ENCODE measurements at places on chromosomes 2 and 18. TPM values are rescaled to one million over a fixed set of nuclear protein-coding genes. Genes with fewer than 3 reads are reported as not detected.

DNA sequence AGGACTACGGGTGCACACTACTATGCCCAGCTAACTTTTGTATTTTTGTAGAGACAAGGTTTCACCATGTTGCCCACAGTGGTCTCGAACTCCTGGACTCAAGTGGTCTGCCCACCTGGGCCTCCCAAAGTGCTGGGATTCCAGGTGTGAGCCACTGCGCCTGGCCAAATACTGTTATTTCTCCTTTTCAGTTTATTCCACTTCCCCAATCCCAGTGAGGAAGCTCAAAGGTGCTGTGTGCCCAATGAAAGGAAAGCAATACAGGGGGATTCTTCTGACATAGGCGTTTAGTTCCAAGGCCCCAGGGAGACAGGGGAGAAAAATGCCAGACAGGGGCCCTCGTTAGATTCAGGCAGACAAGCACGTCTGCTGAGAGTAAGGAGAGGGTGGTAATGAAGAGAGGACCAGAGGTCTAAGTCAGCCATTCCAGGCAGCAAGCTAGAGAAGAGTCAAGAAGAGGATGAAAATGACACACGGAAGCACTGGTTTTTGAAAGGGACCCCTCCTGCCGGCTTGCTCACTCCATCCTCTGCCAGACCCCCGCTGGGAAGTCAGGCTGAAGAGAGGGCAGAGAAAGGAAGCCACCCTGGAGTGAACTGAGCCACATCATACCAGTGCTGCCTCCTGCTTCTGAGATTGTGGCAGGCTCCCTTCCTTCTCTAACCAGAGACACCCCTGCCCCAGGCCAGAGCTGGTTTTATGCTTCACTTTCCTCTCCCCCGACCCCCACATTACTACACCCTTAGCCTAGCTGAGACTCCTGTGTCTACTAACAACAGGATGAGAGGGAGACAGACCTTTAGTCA is 6.7 kb downstream of the INO80C start:
- H3K4me3 ChIP-seq = no peak overlapping the region
- no peak overlapping the region for H3K27ac ChIP-seq
- H3K4me1 ChIP-seq = peaks cover 16% of the 10 kb centered on the region
- no peaks in the 10 kb centered on the region for H3K27me3 ChIP-seq

- no peaks in the 10 kb centered on the region for H3K27me3 ChIP-seq
- no peak overlapping the region for H3K4me3 ChIP-seq
- DNase-seq = no peak
- H3K27ac ChIP-seq = no peak overlapping the region
- H3K36me3 ChIP-seq = no peaks in the 10 kb centered on the region
These were observed 313.6 kb upstream of the ACVR2A start for GRCh38 chr2:147531269-147531668.

DNA sequence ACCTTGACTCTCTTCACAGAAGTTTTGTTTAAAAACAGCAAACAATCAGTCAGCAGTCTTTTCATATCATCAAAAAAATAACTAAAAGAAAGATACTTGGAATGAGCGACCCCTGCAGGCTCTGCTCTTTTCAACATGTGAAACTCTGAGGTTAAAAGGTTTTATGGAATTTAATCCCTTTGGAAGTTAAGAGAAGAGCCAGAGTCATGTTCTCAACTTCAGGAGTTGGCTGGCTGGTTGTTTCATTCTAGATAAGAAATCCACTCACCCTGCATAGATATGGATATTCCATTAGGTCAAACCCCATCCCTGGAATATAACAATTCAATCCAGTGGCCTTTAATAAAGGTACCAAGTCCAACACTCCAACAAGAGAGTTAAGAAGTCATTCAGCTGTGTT is 115.6 kb upstream of the RMDN2 start:
- H3K4me1 ChIP-seq = peaks cover 6% of the 10 kb centered on the region
- H3K27me3 ChIP-seq = no peaks in the 10 kb centered on the region
- peaks cover 1% of the 10 kb centered on the region for H3K36me3 ChIP-seq
- no peak overlapping the region for H3K27ac ChIP-seq
- H3K4me3 ChIP-seq = no peak overlapping the region
- DNase-seq = no peak

GRCh38 chr18:58499527-58500221 is 129.2 kb downstream of the ALPK2 start:
- peaks cover 2% of the 10 kb centered on the region for H3K4me1 ChIP-seq
- H3K27me3 ChIP-seq = peaks cover 22% of the 10 kb centered on the region
- no peak overlapping the region for H3K4me3 ChIP-seq

DNA sequence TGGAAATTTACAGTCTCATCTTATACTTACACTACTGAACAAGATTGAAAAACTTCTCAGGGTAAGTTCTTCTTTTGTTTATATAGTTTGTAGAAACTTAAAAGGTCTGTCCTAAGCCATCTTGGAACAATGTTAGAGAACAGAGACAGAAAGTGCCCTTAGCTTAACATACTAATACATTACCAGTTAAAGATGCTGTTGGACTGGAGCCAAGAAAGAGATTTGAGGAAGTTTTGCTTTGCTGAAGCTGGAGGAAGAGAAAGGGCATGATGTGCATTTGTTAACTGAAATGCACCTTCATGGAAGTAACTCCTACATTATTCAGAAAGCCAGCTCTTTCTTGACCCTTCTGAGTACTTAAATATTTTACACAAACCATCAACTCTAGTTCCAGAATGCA is 66.5 kb upstream of the TNFRSF11A start:
- peaks cover 26% of the 10 kb centered on the region for H3K36me3 ChIP-seq
- no peaks in the 10 kb centered on the region for H3K27me3 ChIP-seq
- H3K27ac ChIP-seq = no peak overlapping the region
- no peak overlapping the region for H3K4me3 ChIP-seq
- DNase-seq = no peak
- no peaks in the 10 kb centered on the region for H3K4me1 ChIP-seq

DNA sequence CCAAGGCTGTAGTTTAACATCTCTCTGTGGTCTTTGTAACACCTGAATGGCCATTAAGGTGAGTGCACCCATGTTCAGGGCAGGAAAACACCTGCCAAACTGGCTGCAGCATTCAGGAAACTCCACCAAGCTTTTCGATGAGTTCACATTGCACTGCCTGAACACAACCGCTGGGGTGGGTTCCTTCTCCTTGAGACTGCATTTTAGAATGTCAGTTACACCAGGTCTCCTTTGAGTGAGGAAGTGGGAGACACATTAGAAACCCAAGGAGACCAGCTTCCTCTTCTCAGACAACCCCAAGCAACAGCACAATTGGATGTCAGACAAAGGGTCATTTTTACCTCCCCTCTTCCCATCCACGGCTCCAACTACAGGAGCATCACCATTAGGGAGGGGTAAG is 35.2 kb downstream of the CYRIA start:
- H3K36me3 ChIP-seq = no peaks in the 10 kb centered on the region
- H3K27me3 ChIP-seq = peaks cover 8% of the 10 kb centered on the region
- no peak for DNase-seq
- no peak overlapping the region for H3K27ac ChIP-seq
- H3K4me1 ChIP-seq = peaks cover under 1% of the 10 kb centered on the region

GRCh38 chr18:49026501-49027373 is 76.0 kb upstream of the SMAD7 start:
- H3K27me3 ChIP-seq = peaks cover 9% of the 10 kb centered on the region
- no peak overlapping the region for H3K4me3 ChIP-seq
- peak overlapping the region; percentile 21 for H3K27ac ChIP-seq
- no peaks in the 10 kb centered on the region for H3K36me3 ChIP-seq
- no peak for DNase-seq

Gene ZSWIM2
- not detected for total RNA-seq

DNA sequence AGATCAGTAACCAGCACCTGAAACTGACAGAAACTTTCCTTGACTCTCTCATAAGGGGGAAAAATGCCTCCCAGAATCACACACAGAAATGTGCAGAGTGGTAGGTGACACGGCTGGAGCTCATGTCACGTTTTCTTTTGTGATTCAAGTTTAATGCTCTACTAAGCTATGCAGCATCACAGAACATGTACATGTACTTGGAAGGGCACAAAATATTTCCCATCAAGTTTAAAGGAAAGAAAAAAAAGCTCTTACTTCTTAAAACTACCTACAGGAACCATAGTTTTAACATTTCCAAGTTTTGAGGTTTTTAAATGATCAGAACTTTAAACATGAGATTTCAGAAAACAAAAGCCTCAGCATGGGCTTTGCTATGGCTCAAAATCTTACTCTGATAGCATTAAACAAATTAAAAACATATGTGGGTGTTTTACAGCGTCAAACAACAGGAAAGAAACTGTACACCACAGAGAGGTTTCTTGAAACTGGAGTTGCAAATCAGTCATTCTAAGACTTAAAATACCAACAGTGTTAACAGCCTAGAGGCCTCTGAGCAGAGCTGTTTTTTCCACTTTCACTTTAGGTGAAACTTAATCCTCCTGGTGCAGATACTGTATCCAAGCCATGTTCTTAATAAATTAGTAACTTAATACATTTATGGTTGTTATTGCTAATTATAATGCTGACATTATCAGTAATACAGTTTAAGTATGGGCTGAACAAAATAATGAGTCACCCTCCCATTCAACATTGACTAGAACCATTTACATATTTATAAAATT is 30.1 kb downstream of the MBP start:
- peaks cover 58% of the 10 kb centered on the region for H3K36me3 ChIP-seq
- H3K27ac ChIP-seq = peak overlapping the region; percentile 95
- H3K4me3 ChIP-seq = peak overlapping the region; percentile 79
- no peaks in the 10 kb centered on the region for H3K27me3 ChIP-seq

DNA sequence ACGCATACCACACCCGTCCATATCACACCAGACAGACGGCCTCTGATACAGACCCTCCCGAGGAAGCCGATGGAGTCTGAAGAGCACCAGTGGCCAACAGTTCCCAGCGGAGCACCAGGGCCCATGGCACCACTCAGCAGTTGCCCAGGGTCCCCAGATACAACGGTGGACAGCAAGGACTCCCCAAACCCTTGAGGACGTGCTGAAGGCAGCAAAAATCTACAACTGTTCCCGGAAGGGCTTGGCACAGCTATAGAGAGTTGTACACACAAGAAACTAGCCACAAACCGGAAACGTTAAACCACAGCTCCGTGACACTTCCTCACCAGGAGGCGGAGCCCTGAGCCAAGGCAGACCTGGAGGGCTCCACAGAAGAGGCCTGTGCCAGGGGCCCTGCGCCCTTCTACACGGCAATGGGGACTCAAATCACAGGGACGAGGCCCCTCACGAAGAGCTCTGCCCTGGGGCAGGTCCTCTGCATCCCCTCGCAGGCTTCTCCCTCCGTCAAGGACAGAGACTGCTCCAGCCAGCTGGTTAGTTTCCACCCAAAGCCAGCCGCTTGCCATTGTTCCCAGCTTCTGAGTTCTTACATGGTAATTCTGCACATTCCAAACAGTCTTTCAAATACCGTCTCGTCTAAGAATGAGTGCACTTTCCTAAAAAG is 133.4 kb downstream of the HDAC4 start:
- peak overlapping the region; percentile 97 for H3K27ac ChIP-seq
- H3K27me3 ChIP-seq = no peaks in the 10 kb centered on the region
- peaks cover 62% of the 10 kb centered on the region for H3K4me1 ChIP-seq
- peaks cover 13% of the 10 kb centered on the region for H3K36me3 ChIP-seq

Gene LRP1B
- total RNA-seq = not detected

Gene GTF2A1L
- not detected for total RNA-seq

Gene LOXL3
- 0.42 TPM for total RNA-seq

DNA sequence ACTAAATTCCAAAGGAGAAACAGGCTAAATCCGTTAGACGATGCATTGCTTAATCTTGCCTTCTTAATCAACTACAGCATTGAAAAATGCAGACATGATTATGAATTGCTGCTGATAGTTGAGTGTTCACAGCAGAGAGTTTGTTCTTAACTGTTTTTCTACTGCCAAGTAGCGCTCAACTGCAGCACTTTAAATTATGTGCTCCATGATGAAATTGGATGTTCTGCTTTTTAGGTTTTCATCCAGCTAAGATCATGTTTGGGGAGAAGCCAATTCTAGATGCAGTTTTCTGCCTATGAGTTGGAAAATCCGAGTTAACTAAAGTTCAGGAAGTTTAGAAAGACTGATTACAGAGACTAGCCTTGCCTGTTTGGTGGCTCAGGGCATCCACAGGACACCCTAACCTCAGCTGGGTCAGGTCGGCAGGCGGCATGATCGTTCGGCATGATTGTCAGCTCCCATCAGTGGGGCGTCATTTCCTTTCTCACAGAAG is 119.4 kb upstream of the PIEZO2 start:
- no peak for DNase-seq
- H3K4me3 ChIP-seq = no peak overlapping the region
- H3K4me1 ChIP-seq = no peaks in the 10 kb centered on the region
- H3K27me3 ChIP-seq = no peaks in the 10 kb centered on the region
- H3K36me3 ChIP-seq = no peaks in the 10 kb centered on the region

Gene RAB17
- total RNA-seq = not detected

Gene OR6B2
- total RNA-seq = not detected
